Cardiac muscle cell (in vitro differentiated cells and primary cell): ENCODE measurements at places on chromosomes 11 and 22. TPM values are rescaled to one million over a fixed set of nuclear protein-coding genes. Genes with fewer than 3 reads are reported as not detected.

MLC1 gene
- total RNA-seq: 0.11 and 0.27 TPM in 2 replicates

- H3K4me3 ChIP-seq: no peak overlapping the region
- H3K4me1 ChIP-seq: no peaks in the 10 kb centered on the region
- no peak for DNase-seq
- H3K27me3 ChIP-seq: no peaks in the 10 kb centered on the region
- H3K27ac ChIP-seq: no peak overlapping the region
- H3K36me3 ChIP-seq: no peaks in the 10 kb centered on the region
Measured at GRCh38 chr11:111246956-111247355, 1.4 kb downstream of the POU2AF2 start.

DNA sequence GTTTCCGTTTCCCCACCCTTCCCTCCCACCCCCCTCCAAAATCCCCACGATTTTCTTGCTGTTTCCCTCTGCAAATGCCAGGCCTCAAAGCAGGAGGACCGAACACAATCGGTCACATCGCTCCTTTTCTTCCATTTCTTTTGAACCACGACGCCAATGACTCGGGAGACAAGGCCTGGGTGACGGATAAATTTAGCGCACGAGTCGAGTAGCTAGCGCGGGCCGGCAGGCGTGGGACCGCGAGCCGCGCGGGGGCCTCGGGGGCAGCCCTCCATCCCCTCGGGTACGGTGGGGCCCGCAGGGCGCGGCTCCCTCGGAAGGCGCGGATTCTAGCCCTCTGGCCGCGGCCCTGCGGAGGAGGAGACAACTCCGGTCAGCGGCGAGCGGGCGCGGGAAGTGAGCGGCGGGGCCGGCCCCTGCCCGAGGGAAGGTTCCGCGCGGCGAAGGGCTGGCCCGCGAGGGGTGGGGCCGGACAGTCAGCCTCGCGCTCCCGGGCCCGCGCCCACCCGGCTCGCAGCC is 414 bp downstream of the JOSD1 start:
- peak overlapping the region; percentile 97 for H3K27ac ChIP-seq
- peak overlapping the region; percentile 75 for H3K4me3 ChIP-seq
- peak; percentile 78 for DNase-seq
- H3K36me3 ChIP-seq: no peaks in the 10 kb centered on the region
- no peaks in the 10 kb centered on the region for H3K27me3 ChIP-seq

NXPE1 gene
- total RNA-seq: not detected in 2 replicates

GRCh38 chr11:58742140-58742539 is 10.4 kb upstream of the GLYAT start:
- H3K27ac ChIP-seq: no peak overlapping the region
- no peaks in the 10 kb centered on the region for H3K27me3 ChIP-seq
- no peak for DNase-seq
- H3K4me1 ChIP-seq: no peaks in the 10 kb centered on the region
- H3K36me3 ChIP-seq: no peaks in the 10 kb centered on the region
- H3K4me3 ChIP-seq: no peak overlapping the region

DNA sequence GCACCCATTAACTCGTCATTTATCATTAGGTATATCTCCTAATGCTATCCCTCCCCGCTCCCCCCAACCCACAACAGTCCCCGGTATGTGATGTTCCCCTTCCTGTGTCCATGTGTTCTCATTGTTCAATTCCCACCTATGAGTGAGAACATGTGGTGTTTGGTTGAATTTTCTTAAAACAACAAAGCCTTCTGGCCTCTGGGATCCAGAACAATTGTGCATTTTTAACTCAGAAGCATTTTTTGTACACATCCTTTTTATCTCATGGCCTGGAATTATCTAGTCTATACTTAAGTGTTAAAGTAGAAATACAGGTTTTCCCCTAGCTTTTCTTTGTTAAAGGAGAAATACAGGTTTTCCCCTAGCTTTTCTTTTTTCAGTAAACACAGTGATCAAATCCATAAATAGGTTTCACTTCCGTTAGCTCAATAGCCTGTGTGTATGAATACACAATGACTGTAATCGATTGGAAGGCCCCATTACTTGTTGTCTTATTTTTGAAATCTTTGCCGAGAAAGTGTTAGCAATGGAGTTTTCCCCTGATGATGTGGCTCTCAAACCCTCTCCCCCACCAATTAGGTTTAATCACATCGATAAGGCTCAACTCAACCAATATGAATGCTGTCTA is 125.6 kb upstream of the PITPNB start:
- H3K27ac ChIP-seq: no peak overlapping the region
- no peak overlapping the region for H3K4me3 ChIP-seq
- H3K4me1 ChIP-seq: peaks cover 9% of the 10 kb centered on the region
- DNase-seq: no peak
- H3K36me3 ChIP-seq: no peaks in the 10 kb centered on the region

- no peaks in the 10 kb centered on the region for H3K36me3 ChIP-seq
- no peak overlapping the region for H3K27ac ChIP-seq
- no peak for DNase-seq
Measured at GRCh38 chr22:23207729-23208393, 27.6 kb downstream of the BCR start.

DNA sequence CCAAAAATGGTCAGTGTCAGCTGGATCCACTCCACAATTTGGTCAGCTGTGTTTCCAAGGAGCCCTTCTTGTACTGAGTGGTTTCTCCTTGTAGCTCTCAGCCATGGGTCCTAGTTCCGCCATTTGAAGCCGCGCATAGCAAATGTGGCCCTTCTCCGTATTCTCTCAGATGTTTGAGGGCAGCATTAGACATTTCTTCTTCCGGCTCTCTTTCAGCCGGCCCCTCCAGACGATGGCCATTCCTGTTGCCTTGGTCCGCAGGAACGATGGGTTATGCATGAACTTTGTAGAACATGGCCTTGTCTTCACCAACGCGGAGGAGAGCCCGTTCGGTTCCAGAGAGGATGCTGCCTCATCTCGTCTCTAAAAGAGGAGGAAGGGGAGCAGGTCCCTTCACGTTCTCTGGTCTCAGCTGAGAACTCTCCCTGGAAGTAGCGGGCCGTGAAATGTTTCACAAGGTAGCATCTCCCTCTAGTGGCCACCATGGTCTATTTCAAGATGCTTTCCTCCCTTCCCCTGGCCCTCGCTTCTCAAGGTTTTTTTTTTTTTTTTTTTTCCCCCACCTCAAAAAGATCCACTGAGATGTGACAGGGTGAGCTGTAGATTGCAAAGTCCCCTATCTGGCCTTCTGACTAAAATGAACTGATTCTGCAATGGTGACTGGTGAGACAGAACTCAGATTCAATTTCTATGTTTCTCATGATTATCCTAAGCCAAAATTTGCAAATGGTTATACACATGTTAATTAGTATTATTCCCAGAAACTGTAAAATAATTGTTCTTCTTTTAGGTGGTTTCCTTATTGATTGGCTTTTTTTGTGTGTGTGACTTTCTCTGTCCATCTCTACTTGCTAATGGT is 19.8 kb upstream of the PLET1 start:
- peak; percentile 90 for DNase-seq
- H3K27me3 ChIP-seq: peaks cover 3% of the 10 kb centered on the region
- H3K4me3 ChIP-seq: peak overlapping the region; percentile 19
- H3K27ac ChIP-seq: no peak overlapping the region
- H3K4me1 ChIP-seq: peaks cover 7% of the 10 kb centered on the region

DNA sequence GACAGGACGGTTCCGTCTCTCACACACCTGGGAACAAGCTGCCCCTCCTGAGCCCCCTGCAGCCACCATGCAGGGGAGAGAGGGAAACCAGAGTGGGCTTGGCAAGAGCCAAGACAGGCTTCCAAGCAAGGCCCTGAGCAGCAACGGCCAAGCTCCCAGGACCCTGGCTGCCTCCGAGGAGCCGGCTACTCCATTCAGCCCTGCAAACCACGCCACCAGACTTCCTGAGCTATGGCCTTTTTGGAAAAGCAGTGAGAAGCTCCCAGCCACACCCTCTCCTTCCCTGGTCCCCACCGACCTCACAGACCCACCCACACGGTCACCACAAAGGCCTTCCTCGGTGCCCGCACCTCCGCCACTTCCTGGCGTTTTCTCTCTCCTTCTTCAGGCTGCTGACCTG is 479.0 kb downstream of the BRD1 start:
- H3K27ac ChIP-seq: no peak overlapping the region
- no peaks in the 10 kb centered on the region for H3K36me3 ChIP-seq
- H3K27me3 ChIP-seq: no peaks in the 10 kb centered on the region

- no peak for DNase-seq
- H3K4me1 ChIP-seq: no peaks in the 10 kb centered on the region
- no peaks in the 10 kb centered on the region for H3K27me3 ChIP-seq
- H3K4me3 ChIP-seq: no peak overlapping the region
- H3K27ac ChIP-seq: no peak overlapping the region
- no peaks in the 10 kb centered on the region for H3K36me3 ChIP-seq
Measured at GRCh38 chr11:11742486-11742885, 99.3 kb upstream of the USP47 start.

FGF3 gene
- total RNA-seq: 0.77 TPM in 1 of 2 replicates, not detected in the other

GRCh38 chr22:29339381-29340235 is 24.1 kb upstream of the RASL10A start:
- H3K27me3 ChIP-seq: no peaks in the 10 kb centered on the region
- peaks cover 29% of the 10 kb centered on the region for H3K36me3 ChIP-seq
- peaks cover 30% of the 10 kb centered on the region for H3K4me1 ChIP-seq
- no peak overlapping the region for H3K4me3 ChIP-seq

DNA sequence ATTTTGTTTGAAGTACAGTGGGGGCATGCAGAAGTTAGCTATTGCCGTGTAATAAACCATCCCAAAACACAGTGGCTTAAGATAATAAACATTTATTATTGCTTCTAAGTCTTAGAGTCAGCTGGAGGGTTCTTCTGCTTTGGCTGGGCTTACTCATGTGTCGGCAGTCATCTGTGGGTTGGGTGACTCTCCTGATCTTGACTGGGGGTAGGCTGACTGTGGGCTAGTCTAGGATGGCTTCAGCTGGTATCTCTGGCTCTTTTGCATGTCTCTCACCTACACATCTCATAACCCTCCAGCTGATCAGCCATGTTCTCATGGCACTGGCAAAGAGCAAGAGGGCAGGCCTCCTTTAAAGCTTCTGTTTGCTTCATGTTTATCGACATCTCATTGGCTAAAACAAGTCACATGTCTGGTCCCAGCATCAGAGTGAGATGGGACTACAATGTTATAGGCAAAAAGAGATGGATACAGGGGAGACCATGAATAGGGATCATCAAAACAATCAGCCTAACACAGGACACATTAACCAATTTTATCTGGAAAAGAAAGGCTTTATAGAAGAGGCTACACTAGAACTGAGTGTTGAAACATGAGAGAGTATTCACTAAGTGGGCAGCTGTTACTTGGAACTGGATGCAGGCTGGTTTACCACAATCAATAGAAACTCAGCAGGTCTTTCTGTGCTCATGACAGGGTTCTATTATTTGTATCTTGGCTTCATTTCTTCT is 5.1 kb downstream of the LRRC51 start:
- H3K27me3 ChIP-seq: no peaks in the 10 kb centered on the region
- H3K27ac ChIP-seq: no peak overlapping the region
- H3K4me1 ChIP-seq: no peaks in the 10 kb centered on the region
- no peak overlapping the region for H3K4me3 ChIP-seq
- no peaks in the 10 kb centered on the region for H3K36me3 ChIP-seq

GRCh38 chr11:4102711-4103110 is 8.1 kb downstream of the RRM1 start:
- no peaks in the 10 kb centered on the region for H3K4me1 ChIP-seq
- H3K27me3 ChIP-seq: no peaks in the 10 kb centered on the region
- DNase-seq: no peak
- peaks cover 8% of the 10 kb centered on the region for H3K36me3 ChIP-seq

NEFH gene
- total RNA-seq: 0.88 and 1.8 TPM in 2 replicates

GRCh38 chr22:42397332-42398249 is 34.6 kb downstream of the NFAM1 start:
- H3K4me1 ChIP-seq: no peaks in the 10 kb centered on the region
- no peak overlapping the region for H3K27ac ChIP-seq
- no peak for DNase-seq
- no peaks in the 10 kb centered on the region for H3K27me3 ChIP-seq
- no peak overlapping the region for H3K4me3 ChIP-seq

DNA sequence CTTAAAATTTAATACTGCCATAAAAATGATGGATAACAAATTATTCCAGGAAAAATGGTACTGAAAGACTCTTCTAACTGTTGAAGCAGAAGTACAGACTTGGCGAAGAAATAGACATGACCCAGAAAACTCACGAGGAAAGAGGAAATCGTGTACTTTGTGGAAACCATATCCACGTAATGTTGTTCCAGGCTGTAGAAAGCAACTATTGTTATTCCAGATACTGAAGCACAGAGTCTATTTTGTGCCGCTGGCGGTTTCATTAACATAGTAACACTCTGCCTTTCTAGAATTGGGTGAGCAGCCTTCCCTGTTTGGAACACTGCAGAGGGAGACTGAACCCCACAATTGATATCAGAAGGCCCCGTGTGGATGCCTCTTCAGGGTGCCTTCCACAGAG is 310.6 kb downstream of the TBC1D22A start:
- no peaks in the 10 kb centered on the region for H3K27me3 ChIP-seq
- no peak overlapping the region for H3K4me3 ChIP-seq
- no peak overlapping the region for H3K27ac ChIP-seq

- H3K27ac ChIP-seq: no peak overlapping the region
- peaks cover 16% of the 10 kb centered on the region for H3K27me3 ChIP-seq
- no peaks in the 10 kb centered on the region for H3K4me1 ChIP-seq
- no peak overlapping the region for H3K4me3 ChIP-seq
- H3K36me3 ChIP-seq: no peaks in the 10 kb centered on the region
- DNase-seq: no peak
Measured at GRCh38 chr11:119512369-119512768, 89.4 kb upstream of the THY1 start.

- H3K27ac ChIP-seq: no peak overlapping the region
- no peaks in the 10 kb centered on the region for H3K4me1 ChIP-seq
- no peaks in the 10 kb centered on the region for H3K27me3 ChIP-seq
- no peak overlapping the region for H3K4me3 ChIP-seq
- peak; percentile 68 for DNase-seq
- H3K36me3 ChIP-seq: peaks cover 11% of the 10 kb centered on the region
Measured at GRCh38 chr11:8099291-8099899, 18.4 kb downstream of the TUB start.

DNA sequence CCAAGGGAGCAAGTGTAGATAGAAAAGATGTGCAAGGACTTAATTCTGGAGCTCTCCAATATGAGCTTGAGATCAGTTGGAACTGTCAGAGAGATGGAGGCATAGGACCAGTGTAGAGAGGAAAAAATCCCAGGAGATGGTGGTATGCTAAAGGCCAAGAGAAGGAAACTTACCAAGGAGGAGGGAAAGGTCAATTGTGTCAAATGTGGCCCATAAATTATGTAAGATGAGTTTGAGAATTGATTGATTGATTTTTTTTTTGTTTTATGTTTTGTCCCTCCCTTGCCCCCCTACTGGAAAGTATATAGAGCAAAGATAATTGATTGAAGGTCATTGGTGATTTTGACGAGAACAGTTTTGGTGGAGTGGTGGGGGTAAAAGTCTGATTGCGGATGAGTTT is 2.8 kb upstream of the USP2 start:
- no peak overlapping the region for H3K4me3 ChIP-seq
- peaks cover 13% of the 10 kb centered on the region for H3K4me1 ChIP-seq
- no peak for DNase-seq
- peaks cover 12% of the 10 kb centered on the region for H3K27me3 ChIP-seq
- no peaks in the 10 kb centered on the region for H3K36me3 ChIP-seq

LRP4 gene
- 14.6 and 19.2 TPM in 2 replicates for total RNA-seq

TRIM29 gene
- total RNA-seq: not detected in 2 replicates

OR52K1 gene
- not detected in 2 replicates for total RNA-seq
